ENCODE measurements at places on chromosomes 3 and 15. TPM values are rescaled to one million over a fixed set of nuclear protein-coding genes. Genes with fewer than 3 reads are reported as not detected.

DNA sequence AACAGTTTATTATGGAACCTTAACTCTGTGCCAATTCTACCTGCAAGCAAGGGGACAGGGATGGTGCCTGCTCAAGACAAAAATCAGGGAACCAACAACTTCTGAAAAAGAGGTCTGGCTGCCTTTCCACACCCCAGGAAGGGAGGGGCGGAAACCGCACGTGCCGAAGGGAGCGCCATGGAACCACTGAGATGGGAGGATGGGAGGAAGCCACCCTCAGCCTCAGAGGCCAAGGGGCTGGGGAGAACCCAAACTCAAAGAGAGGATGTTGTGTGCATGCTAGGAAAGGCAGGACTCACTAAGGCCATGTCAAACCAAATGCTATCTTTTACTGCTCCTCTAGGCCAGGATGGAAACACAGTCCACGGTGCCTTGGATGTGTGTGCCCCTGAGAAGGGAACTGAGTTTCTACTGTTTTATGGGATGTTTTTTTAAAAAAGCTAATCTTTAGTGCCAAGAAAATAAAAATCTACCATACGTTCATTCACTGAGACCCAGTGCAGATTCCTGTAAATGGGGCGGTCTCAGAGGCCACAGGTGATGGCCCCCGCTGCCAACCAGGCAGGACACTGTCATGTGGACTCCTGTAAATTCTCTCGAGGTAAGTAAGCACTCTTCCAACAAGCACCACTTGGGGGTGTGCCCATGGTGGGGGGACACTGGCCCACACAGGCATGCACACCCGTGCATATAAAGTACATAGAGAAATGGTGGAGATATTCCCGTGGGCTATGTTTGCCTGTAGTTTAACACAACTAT lies 20.5 kb downstream of the SRPRB start:
- no peak for DNase-seq

The LXN gene
- total RNA-seq: 30.9 TPM

DNA sequence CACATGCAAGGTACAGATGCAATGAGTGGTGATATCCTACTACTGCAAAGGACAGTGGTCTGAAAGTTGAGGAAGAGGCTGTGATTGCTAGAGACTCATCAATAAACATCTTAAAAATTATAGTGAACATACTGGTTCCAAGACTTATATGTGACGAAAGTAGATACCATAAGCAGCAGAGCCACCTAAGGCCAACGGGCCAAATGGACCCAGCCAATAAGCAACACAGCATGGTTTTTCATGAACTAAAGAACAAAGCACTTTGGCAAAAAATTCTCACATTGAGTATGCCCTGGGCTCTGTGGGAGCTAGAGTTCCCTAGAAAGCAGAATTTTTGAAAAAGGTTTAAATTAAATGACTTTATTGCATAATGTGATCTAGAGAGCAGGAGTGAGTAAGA lies 272.1 kb downstream of the SI start:
- no peak for DNase-seq

DNA sequence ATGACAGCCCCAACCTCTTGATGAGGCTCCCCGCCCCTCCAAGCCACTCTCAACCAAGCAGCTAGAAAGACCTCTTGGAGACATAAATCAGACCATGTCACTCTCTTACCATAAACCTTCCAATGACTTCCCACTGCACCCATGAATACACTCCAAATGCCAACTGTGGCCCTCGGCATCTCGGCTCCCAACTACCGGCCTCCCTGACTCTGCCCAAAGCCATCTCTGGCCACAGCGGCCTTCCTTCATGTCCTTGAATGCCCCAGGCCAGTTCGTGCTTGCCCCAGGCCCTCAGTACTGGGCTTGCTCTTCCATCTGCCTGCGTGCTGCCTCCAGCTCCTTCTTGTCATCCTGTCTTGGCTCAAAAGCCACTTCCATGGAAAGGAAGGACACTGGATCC lies 32.0 kb downstream of the HCN4 start:
- no peak for DNase-seq

The SEMA6D gene
- total RNA-seq: 115 TPM

DNA sequence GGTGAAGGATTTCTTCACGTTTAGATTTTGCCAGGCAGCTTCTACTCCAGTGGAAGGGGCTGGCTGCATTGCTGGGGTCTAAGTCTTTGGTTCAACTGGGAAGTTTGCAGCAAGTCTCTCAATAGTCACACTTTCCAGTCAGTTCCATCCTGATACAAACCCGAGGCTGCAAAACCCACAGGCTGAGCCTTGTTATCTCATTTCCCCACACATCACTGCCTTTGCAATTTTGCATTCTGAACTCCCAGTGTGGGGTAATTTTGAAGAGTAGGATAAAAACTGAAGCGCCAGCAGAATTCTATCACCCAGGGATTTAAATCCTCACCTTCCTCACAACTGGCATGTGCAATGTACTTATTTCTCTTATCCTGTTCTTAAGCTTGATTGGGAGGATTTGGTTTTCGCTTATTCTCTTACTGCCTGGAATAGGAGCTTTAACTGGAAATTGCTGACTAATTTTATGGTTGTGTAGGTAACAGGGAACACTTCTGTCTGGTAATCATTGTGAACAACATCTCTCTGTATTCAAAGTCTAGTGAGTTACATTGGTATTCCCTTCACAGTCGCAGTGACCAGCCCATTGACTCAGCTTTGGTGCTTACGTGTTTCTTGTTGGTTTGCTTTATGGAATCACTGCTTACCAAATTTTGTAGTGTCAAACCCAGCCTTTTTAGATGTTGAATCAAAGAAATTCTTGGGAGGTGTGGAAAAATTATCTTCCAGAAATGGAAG lies 142.0 kb upstream of the TOPAZ1 start:
- DNase-seq: no peak

The C3orf20 gene
- total RNA-seq: not detected

The MAGEF1 gene
- 12.4 TPM for total RNA-seq

The POTEB gene
- not detected for total RNA-seq

All from Peyer's patch (tissue), 4 donors.